ENCODE measurements at places on chromosomes 12 and 14.

GRCh38 chr14:58812050-58812910, 174.5 kb downstream of the DACT1 start:
- DNase-seq, result no peak

DNA sequence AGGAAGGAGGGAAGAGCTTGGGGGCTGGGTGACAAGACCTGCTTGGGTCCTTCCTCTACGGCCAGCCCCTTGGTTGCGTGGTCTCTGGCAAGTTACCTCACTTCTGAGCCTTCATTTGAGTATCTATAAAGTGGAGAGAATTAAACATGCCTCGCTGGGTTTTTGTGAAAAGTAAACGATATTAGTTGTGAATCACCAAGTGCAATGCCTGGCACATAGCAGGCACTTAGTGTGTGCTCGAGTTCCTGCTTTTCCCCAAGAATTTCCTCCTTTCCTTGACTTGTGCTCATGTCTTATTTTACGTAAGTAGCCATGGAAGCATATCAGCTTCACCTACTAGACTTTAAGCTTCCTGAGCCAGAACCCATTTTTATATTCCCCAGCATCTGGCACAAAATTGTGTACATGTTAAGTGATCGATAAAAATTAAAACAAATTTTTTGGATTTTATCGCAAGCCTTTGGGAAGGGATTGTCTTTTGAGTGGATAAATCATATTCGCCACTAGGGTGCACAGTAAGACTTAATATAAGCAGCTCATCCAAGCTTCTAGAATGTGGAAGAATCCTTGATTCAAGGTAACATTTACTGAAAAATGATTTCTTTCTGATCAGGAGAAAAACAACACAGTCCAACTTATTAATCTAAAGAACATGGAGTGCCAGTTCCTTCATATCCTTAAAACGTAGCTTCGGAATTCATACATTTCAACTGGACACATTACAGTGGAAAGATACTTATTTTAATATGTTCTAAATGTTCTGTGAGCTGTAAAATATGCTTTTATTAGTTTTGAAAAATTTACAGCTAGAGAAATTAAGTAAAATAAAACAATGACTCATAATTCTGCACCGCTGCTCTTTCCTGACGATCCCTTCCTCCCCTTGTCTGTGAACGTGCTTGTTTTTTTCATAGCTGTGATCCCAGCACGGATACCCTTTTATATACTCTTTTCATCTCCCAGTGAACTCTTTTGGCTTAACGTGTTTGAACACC, 62.0 kb downstream of the SLC25A47 start:
- DNase-seq, result no peak

- no peak for DNase-seq
These were observed 109.2 kb downstream of the EFCAB11 start for GRCh38 chr14:89845346-89845745.

DNA sequence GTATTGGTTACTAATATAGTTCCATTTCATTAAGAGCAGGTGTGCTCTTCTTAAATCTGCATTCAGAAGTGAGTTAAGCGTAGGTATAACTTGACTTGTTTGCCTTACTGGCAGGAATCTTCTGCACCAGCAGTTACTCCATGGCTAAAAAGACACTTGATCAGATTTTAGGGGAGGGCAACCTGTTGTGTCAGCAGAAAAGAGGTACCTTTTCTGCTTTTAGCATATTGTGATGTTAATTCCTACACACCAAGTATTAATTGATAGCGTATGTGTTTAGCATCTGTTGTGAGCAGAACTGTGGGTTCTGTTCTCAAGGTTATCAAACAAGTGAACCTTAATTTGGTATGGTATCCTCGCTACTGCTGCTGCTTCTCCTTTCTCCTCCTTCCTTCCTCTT, 38.3 kb downstream of the TTLL5 start:
- no peak for DNase-seq

GRCh38 chr14:68124050-68124449, 304.5 kb downstream of the RAD51B start:
- no peak for DNase-seq

- no peak for DNase-seq
These were observed 34.0 kb upstream of the CLMN start for GRCh38 chr14:95353664-95354063.

DNA sequence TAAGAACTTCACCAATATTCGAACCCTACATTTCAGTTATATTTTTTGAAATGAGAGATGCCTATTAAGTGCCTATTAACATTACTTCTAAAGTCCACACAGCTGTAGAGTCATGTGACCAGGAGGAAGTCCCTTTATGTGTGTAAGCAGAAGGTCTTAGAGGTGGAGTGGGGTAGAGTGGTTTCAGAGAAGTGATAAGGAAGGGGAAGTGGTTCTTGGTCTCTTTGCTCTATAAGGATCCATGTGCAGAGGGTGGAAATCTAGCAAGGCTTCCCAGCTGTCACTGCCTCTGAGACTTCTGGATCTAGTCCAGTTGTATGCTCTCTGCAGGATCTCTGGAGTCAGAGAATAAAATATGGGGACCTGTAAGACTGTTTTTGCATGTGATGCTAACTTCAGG, 673.9 kb downstream of the FLRT2 start:
- no peak for DNase-seq

DNA sequence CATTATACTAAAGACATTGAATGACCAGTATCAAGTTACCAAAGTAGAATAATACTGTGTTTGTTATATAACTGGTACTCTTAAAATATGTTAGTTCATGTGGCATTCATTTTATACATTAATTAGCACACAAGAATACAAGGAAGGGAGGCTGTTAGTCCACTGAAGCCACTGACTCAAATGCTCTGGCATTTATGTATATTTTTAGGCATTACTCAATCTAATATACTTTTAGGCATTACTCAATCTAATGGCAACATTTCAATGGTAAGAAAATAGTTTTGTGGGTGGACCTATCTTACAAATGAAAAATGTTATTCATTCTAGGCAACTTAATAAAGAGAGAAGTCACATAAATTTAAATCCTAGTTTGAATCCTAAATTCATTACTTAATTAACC, 874.4 kb upstream of the USP15 start:
- no peak for DNase-seq

DNA sequence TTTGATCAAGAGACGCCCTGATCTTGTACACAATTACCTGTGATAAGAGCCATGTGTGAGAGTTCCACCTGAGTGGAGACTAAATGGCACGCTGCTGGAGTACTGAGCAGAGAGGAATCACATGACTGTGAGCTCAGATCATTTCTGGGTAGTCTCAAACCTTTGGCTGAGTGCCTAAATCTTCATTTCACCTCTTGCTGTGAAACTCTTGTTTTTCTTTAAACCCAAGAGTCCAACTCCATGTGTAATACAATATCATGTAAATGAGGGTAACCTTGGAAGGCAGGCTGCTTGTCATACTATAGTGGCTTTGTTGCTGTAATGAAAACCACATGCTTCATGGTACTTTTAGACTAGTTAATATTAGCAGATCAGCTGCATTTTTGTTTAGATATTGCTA, 156.9 kb downstream of the CAND1 start:
- no peak for DNase-seq

DNA sequence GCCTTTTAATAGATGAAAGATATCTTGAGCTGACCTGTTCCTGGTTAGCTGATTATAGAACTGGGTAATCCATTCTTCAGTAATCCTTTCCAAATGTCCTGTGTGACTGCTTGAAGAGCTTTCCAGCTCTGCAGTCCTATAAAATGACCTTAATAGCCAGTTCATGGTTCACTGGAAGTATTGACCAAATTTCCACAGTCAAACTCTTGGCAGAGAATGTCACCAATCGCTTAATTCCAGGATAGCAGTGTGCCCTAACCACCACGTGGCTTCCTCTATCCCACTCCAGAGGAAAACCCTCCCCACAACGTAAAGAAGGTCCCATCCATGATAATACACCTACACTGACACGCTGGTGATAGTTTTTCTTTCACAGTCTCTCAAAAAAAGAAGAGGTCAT, 17.4 kb downstream of the PRKAB1 start:
- no peak for DNase-seq

DNA sequence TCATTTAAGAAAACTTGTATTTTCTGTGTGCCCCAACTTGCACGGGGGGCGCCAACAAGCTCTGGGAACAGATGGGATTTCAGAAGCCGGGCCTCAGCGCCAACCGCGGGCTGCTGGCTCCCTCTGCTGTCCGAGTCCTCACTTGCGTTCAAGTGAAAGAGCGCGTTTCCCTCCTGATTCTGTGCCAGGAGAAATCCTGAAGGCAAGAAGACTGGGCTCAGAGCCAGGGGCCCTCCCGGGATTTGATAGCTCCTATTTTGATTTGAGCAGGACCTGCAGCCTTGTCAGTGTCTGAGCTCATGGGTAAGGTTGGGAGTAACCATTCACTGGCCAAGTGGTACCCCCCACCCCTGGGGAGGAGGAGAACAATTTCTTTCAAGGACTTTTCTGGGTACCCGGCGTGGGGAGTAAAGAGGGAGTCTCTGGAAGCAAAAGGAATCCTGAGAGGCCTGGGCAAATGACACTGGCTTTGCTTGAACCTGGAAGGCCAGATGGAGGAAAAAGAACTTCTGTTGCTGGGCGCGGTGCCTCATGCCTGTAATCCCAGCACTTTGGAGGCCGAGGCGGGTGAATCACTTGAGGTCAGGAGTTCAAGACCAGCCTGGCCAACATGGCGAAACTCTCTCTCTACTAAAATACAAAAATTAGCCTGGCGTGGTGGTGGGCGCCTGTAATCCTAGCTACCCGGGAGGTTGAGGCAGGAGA, 179.0 kb upstream of the RGS6 start:
- peak; percentile 46 for DNase-seq

DNA sequence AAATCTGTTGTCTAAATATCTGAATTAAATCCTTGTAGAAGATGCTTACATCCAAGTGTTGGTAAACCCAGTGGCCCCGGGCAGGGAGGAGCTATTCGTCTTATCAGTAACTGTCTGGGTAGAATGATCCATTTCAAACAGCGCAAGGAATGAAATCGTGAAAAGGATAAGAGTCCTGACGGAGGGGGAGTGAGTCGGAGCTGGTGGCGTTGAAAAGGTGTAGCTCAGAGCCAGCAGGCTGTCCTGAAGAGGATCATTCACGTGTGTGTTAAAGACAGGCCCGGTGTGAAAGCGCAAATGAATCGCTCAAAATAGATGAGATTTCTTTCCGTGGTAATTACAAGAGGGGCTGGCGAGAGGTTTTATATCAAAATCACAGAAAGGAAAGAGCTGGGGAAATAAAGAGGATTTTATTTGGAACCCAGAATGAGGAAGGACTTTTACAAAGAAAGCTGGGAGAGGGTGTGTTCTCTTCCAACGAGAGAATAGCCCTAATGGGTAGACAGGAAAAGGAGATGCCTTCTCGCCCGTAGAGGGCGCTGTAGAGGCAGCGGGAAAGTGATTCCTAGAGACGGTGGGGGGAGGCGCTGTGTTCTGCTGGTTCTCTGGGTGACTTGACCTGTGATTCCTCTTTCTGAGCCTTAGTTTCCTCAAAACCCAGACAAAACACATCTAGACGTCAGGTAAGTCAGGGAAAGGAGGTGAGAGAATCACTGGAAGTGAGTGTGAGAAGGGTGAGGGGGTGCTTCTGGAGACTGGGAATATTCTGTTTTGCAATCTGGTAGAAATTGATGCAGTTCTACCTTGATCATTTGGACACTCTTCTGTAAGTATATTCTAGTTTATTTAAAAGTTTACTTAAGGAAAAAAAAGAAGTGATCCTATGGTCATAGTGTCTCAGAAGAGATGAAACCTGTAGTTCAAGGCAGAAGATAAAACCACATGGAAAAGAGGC, 39.3 kb downstream of the SRRM4 start:
- no peak for DNase-seq

DNA sequence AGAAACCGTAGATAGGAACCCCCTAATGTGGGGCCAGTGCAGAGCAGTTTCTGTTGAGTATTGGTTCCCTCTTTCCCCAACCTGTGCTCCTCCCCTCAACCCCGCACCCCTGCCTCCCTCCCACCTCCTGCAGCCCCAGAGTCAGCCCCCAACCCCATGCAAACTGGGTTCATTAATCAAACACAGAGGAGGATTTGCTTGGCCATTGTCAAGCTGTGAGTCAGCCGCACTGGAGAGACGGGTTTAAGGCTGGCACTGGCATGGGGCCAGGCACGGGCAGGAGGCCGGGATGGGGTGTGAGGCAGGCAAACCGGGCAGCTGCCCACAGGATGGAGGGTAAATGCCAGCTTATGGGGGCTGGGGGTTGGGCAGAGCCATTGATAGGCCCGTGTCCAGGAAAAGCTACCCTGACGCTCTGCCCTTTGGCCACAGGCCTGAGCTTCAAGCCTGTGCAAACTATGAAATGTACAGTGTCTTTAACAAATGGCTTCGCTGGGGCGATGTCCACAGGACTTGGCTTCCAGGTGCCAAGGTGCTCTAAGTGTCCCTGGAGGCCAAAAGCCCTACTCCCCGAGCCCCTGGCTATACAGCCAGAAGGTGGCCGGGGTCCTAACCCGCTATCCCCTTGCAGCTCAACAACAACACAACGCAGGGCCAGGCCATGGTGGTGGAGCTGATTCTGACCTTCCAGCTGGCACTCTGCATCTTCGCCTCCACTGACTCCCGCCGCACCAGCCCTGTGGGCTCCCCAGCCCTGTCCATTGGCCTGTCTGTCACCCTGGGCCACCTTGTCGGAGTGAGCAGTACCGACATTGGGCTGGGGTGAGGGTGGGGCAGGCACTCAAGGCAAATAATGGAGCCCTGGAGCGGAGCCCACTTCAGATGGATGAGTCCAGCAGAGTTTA, 1.4 kb downstream of the AQP5 start:
- DNase-seq, result no peak

GRCh38 chr14:60090864-60091519, 731 bp upstream of the PCNX4 start:
- DNase-seq, result no peak

- DNase-seq, result no peak
These were observed 80.4 kb downstream of the PPFIBP1 start for GRCh38 chr12:27604431-27604830.

GRCh38 chr12:121505513-121505912, 75.3 kb downstream of the KDM2B start:
- DNase-seq, result no peak
